Fibroblast of skin of left biceps (primary cell): ENCODE measurements at places on chromosomes 13 and 19.

- no peak for DNase-seq
These were observed 592 bp upstream of the TRIP10 start for GRCh38 chr19:6738787-6739389.

- DNase-seq: no peak
These were observed 5.9 kb downstream of the MIPEP start for GRCh38 chr13:23883255-23883654.

DNA sequence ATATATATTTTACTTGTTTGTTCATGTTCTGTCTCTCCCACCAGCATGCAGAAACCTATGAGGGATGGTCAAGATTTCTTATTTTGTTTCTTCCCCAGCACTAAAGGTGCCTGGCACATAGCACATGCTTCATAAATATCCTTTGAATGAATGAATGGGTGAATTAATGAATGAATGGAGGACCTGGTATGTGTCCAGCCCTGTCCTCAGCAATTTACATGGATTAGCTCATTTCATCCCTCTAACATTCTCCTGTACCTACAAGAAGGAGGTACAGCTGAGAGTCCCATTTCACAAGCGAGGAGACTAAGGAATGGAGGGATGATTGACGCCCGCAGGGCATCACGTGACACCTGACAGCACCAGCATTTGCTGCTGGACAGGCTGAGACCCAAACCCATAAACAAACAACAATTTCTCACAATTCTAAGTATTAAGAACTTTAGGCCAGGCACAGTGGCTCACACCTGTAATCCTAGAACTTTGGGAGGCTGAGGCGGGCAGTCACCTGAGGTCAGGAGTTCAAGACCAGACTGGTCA lies 6.8 kb upstream of the BCAT2 start:
- DNase-seq: no peak

DNA sequence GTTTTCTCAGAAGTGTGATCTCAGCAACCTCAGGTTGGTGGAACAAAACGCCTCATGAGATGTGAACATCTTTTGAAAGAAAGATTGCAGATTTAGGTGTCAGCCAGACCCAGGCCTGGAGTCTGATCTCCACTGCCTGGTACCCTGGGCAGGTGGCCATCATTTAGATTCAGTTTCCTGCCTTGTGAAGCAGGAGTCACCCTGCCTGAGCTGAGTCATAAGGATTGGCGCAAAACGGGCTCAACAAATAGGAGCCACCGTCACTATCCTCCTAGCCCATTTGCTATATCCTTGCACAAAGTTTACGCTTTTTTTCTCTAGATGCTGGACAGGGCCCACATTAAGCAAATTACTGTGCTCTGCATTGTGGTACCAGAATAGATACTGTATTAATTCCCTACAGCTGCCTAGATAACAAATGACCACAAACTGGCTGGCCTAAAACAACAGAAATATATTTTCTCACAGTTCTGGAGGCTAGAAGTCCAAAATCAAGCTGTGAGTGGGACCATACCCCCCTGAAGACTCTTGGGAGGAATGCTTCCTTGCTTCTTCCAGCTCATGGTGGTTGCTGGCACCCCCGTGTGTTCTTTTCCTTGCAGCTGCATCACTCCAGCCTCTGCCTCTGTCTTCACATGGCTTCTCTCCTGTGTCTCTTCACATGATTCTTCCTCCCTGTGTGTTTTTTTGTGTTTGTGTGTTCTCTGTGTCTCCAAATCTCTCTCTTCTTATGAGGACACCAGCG lies 38.2 kb downstream of the TNFSF11 start:
- DNase-seq: no peak

DNA sequence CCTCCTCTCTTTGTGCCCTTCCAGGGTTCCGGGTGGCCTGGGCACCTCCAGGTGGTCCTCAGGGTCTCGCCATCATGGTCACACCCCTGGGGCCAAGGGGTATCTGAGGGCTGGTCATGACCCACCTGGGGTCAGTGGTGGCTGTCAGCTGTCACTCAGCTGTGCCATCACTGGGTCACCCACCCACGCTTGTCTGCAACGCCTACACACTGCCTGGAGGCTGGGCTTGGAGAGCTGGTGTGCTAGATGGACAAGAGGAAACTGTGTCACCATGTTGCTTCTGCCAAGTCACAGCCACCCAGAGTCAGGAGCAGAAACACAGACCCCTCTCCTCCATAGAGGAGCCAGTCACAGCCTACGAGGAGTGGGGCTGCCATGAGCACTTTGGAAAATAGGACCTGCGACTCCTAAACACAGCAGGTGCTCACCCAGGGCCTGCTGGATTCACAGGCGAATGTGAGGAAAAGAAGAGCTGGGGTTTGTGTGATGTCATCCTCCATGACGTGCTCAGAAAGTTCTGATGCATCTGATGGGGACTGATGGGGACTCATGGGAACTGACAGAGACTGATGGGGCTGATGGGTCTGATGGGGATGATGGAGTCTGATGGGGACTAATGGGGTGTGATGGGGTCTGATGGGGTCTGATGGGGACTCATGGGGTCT lies 10.7 kb upstream of the GRTP1 start:
- DNase-seq: no peak

DNA sequence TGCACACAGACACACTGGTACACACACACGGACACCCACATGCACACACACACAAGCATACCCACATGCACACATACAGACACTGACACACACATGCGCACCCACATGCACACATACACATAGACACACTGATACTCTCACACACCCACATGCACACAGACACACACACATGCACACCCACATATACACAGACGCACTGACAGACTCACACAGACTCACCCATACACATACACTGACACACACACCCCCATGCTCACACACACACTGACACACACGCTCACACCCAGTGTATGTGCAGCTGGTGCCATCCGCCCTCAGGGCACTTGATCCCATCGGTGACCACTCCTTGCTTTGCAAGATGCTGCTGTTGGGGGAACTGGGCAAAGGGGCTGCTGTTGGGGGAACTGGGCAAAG lies 9.7 kb upstream of the RASA3 start:
- no peak for DNase-seq
